NCI-H1417 treated with DMSO at 0.1 percent for 48 hours (cell line): ENCODE measurements at places on chromosomes 1 and 21.

GRCh38 chr1:46801323-46802055 is 2.6 kb downstream of the CYP4B1 start:
- DNase-seq: no peak

GRCh38 chr1:160460214-160460642 is 59.9 kb downstream of the VANGL2 start:
- no peak for DNase-seq

- DNase-seq: no peak
Observed at GRCh38 chr1:203045821-203046594, 19.7 kb downstream of the PPFIA4 start.

GRCh38 chr21:25895565-25896205 is 160.9 kb downstream of the GABPA start:
- peak; percentile 8 for DNase-seq

DNA sequence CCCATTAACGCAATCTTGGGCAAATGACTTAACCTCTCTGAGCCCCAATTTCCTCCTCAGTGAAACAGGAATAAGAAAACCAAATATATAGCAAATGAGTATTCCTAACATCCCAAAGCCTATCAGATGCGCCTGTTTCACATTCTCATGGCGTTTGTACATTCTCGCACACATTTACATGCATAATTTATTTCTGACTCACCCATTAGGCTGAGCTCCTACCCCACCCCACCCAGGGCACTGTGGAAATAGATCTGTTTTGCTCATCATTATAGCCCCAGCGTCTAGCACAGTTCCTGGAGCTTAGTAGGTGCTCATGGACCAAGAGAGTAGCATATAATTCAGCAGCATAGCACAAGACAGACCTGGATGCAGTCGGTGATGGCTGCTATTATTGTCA is 146.1 kb upstream of the VANGL1 start:
- no peak for DNase-seq

- DNase-seq: no peak
Observed at GRCh38 chr1:64280001-64280400, 76.6 kb downstream of the UBE2U start.

GRCh38 chr1:24688621-24689195 is 45.6 kb downstream of the SRRM1 start:
- DNase-seq: peak; percentile 49

DNA sequence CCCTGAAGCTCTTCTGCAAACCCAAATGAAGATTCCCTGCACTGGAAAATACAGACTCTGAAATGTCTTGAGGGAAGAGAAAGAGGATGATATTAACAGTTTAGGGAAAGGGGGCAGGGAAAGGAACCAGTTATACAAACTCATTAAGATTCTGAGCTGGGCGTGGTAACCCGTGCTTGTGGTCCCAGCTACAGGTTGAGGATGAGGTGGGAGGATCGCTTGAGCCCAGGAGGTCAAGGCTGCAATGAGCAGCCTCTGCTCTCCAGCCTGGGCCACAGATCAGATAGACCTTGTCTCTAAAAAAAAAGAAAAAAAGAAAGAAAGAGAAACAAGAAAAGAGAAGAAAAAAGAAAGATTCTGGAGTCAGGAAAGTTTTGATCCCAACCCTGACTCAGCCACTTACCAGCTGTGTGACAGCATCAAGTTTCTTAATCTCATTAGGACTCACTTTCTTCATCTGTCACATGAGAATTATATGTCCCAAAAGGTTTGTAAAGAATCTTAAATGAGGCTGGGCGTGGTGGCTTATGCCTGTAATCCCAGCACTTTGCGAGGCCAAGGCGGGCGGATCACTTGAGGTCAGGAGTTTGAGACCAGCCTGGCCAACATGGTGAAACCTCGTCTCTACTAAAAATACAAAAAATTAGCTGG is 53.9 kb downstream of the OPTC start:
- DNase-seq: no peak

GRCh38 chr21:42198929-42199867 is 19.7 kb upstream of the ABCG1 start:
- DNase-seq: no peak

DNA sequence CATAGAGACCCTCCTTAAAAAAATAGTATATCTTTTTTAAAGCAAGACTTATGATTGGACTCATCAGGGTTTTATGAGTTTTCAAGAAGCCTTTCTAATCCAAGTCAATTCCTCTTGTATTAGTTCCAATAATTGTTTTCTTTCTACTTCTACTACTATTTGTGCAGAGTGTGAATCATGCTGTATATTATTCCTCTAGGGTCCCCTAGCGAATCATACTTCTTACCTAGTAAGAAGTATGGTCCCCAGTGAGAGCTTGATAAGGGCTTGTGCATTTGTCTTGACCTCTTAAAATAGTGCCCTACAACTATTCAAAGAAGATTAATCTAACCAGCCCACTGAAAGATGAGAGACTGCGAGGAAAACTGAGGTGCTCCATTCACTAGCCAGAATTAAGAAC is 715.7 kb upstream of the ZP4 start:
- DNase-seq: no peak

GRCh38 chr1:5906966-5907365 is 85.3 kb downstream of the NPHP4 start:
- no peak for DNase-seq

GRCh38 chr1:46461017-46461808 is 28.4 kb upstream of the DMBX1 start:
- no peak for DNase-seq

DNA sequence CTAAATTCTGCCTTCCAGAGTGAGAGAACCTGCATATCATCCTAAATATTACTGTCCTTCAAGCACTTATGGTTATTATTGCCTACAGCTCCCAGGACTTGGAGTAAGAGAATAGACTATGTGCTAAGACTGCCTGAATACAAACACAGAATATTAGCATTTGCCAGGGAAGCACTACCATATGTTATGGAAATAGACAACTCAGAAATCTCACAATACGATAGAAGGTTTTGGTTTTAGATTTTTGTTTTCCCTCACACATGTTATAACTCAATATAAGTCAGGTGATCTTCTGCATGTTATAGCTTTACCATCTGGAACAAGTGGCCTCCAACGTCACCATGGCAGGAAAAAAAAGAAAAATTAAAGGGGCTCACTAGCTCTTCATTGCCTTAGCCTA is 413.9 kb downstream of the LRRIQ3 start:
- DNase-seq: no peak

DNA sequence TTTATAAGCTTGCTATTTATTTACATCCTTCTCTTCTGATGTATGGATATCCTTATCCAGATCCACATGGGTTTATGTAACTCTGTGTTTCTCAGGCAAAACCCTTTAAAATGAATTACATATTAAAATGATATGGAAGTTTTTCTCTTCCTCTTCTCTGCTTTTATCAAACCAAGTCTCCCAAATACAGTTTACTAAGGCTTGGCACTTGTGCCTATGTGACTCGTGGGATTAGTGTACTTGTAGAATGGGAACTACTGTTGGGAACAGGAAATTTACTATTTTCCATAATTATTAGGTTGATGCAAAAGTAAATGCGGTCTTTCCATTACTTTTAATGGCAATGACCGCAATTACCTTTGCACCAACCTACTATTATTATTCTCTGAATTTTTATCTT is 14.8 kb downstream of the SIM2 start:
- no peak for DNase-seq

DNA sequence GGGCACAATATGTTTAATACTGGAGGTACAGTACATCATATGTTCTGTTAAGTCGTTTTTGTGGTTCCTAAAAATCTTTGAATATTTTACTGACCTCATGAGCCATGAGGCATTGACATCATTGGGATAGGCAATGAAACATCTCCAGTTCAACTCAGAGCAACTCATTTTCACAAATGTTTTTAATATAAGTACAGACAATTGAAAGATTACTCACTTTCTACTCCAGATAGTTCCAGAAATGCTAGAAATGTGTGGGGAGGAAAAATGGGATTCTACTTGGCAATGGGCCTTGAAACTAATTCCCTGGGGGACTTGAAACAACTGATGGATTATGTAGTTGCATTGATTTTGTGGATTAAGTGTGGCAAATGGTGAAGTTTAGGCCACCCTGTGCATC is 7.2 kb upstream of the C8B start:
- no peak for DNase-seq

GRCh38 chr1:35886577-35887431 is 3.8 kb downstream of the AGO1 start:
- DNase-seq: no peak

- DNase-seq: no peak
Observed at GRCh38 chr1:70210820-70211219, 5.4 kb upstream of the LRRC40 start.

DNA sequence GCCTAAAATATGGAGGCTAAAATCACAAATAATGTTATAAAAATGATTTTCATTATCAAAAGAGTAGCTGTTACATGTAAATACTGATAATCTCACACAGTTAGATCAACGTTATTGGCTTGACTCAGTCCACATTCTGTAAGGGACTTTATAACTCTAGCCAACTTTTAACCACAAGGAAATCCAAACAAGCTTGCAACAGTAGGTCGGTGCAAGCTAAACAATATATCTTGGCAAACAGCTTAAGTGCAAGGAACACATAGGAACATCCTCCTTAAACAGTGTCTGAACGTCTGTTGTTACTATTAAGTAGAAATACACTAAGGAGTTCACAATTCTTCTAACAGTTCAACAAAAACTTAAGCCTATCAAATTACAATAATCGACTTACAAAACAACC is 126.7 kb downstream of the EIF4G3 start:
- DNase-seq: no peak

GRCh38 chr1:20476265-20477038 is 9.6 kb downstream of the CAMK2N1 start:
- no peak for DNase-seq

GRCh38 chr1:165914136-165914798 is 86.9 kb downstream of the UCK2 start:
- peak; percentile 25 for DNase-seq

DNA sequence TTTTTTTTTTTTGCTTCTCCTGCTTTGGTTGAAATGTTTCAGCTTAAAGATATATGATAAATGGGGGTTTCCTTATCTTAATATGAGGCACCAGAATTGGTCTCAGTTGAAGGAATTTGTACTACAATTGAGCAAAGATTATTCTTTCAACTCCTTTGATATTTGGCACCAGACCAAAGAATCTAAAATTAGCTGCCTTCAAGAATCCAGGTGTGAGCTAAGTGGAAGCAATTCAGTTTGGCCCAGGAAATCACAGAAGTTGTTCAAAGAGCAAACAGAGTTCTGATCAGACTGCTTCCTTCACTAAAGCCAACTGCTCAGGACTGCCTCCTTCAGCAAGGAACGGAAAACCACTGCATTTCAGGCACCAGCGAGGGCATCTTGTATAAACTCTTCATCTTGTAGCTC is 68.3 kb upstream of the BCAR3 start:
- no peak for DNase-seq

GRCh38 chr1:6917067-6917466 is 131.8 kb downstream of the CAMTA1 start:
- DNase-seq: no peak

- no peak for DNase-seq
Observed at GRCh38 chr1:26537951-26538352, 8.4 kb downstream of the RPS6KA1 start.

DNA sequence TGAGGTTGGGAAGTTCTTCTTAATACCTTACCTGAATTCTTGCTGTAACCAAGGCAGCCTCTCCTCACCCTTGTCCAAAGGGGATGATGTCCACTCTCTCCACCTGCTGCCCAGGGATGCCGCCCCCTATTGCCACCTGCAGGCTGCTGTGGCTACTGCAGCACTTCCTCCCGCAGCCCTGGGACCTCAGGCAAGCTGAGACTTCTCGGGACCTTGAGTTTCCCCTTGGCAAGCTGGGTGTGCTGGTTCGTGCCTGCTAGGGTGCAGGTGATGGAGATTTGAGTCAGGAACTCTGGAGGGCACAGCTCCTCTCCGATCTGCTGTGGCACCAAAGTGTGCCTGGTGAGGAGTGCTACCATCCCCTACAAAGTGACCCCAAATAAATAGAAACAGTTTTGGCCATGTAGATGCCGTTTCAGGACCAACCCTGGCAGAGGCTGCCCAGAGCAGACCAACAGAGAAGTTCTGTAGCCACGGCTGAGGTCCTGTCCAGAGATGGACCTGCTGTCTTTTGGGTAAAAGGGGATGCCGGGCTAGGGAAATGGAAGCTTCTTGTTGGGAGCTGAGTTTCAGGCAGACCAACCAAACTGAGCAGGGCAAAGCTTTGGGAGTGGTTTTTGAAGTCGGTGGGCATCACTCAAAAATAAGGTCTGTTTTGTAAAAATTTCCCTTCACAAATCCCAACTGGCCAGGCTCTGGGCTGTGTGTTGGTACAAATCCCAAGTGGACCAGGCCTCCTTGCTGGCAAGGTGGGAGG is 31.7 kb downstream of the RUNX3 start:
- DNase-seq: no peak

- no peak for DNase-seq
Observed at GRCh38 chr1:225987491-225988316, 11.4 kb downstream of the SDE2 start.

DNA sequence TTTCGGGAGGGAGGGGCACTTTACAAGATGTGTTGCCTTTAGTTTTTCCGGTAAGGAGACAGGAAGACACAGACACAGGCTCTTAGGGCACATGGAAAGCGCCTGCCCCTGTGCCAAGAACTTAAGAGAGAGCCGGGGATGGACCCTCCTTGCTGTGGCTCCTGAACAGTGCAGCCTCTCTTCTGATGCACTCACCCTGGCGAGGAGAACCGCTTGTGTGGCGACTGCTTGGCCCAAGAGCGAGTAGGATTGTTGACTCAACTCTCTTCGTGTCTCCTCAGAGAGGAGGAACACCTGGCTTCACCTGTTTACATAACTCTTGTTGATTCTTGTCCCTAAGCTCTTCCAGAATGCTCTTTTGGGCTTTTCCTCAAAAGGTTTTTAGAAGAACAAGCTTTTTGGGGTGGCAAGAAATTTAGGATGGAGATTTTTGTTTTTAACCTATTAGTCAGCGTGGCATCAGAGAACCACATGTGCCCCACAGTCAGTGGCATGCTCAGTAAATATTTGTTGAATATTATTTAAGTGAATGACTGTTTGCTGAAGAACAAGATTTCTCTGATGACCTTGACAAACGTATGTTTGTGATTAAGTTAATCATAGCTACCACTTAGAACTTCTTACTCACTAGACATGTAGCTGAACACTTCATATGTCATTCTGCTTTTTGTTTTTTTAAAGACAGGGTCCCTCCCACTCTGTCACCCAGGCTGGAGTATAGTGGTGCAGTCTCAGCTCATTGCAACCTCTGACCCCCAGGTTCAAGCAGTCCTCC is 60.6 kb downstream of the NFIA start:
- no peak for DNase-seq

DNA sequence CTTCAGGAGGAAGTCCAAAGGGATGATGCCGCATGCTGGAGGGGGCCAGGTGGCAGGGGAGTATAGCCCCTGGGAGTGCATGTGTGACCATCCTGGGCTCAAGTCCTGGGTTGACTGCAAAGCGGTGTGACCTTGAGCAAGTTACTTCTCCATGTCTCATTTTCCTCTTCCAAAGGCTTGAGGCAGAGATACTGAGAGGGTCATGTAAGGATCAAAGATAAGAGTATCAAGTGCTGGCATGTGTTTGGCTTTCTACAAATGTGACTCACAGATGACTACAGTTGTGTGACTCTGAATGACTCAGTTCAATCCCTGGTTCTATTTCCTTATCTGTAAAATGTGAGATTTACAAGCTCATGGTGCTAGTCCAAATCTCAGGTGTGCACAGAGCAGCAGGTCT is 26.1 kb downstream of the PROK1 start:
- DNase-seq: no peak
